ENCODE measurements at places on chromosomes 5 and 9. TPM values are rescaled to one million over a fixed set of nuclear protein-coding genes. Genes with fewer than 3 reads are reported as not detected.

The IRX2 gene
- 0.33 TPM for total RNA-seq

The DMRT3 gene
- total RNA-seq = not detected

The ANKRD31 gene
- total RNA-seq = 0.26 TPM

The C5orf34 gene
- total RNA-seq = 4.1 TPM

The KIF4B gene
- under 0.01 TPM for total RNA-seq

The PFN3 gene
- not detected for total RNA-seq

The AGXT2 gene
- total RNA-seq = not detected

The DNAJC18 gene
- 12.6 TPM for total RNA-seq

The PTPN3 gene
- 2.3 TPM for total RNA-seq

The SEMA4D gene
- 2.6 TPM for total RNA-seq

The TXNDC8 gene
- not detected for total RNA-seq

The SPOCK1 gene
- total RNA-seq = 30.3 TPM

The DCTN4 gene
- total RNA-seq = 67.2 TPM

The MFAP3 gene
- total RNA-seq = 65.2 TPM

The SLC25A2 gene
- not detected for total RNA-seq

The ADGRD2 gene
- total RNA-seq = not detected

The NUDT12 gene
- 15.4 TPM for total RNA-seq

The ORM2 gene
- not detected for total RNA-seq
